ENCODE measurements at places on chromosomes 1 and 21.
A peak's percentile ranks its signal among the peaks of the same experiment; 100 is the strongest.

- peak; percentile 32 for DNase-seq
These were observed 11.8 kb upstream of the FASLG start for GRCh38 chr1:172647110-172647564.

GRCh38 chr1:224745394-224745793 is 129.3 kb downstream of the CNIH3 start:
- DNase-seq: no peak

DNA sequence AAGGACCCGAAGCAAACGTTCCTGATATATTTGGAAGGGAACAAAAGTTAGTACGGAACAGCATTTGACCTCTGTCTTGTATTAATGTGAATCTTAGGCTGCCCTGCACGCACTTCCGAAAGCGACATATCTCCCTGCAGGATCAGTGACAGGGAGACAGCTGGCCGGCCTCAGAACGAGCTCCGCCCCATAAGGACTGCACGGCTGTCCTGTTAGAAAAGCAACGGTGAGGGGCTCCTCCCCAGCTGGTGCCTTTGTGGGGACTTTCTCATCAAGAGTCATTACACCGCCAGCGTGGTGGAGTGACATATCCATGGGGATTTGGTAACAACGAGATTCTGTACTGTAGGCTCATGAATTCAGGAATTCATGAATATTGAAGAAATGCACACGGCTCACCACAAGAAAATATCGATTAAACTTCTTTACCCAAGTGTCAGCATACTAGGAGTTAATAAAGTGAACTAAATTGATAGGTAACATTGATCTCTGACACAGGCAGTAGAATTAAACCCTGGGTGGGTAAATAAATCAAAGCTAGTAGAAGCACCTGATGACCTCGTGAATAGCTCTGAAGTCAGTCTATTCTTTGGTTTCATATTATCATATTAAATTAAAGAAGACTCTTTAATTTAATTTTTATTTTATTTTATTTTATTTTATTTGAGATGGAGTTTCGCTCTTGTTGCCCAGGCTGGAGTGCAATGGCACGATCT is 8.1 kb upstream of the GREM2 start:
- DNase-seq: no peak

DNA sequence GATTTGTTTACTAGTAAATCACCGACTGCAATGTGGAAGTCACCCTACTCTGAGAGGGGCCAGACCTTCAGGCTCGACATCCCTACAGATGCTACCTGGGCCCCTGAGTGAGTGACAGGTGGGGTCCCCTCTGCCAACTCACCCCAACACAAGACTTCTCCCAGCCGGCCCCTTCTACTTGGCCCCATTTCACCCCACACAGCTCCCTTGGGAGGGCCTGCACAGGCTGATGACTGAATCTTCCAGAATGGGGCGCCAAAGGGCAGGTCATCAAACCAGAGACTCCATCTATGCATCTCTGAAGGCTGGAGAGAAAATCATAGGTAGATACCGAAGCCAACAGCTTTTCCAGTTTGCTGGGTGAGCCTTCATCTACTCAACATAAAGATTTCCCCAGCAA is 9.4 kb upstream of the S100A8 start:
- no peak for DNase-seq

GRCh38 chr1:175887981-175888428 is 144.6 kb upstream of the TNR start:
- DNase-seq: peak; percentile 4

- no peak for DNase-seq
These were observed 708 bp downstream of the CDA start for GRCh38 chr1:20589331-20590278.

DNA sequence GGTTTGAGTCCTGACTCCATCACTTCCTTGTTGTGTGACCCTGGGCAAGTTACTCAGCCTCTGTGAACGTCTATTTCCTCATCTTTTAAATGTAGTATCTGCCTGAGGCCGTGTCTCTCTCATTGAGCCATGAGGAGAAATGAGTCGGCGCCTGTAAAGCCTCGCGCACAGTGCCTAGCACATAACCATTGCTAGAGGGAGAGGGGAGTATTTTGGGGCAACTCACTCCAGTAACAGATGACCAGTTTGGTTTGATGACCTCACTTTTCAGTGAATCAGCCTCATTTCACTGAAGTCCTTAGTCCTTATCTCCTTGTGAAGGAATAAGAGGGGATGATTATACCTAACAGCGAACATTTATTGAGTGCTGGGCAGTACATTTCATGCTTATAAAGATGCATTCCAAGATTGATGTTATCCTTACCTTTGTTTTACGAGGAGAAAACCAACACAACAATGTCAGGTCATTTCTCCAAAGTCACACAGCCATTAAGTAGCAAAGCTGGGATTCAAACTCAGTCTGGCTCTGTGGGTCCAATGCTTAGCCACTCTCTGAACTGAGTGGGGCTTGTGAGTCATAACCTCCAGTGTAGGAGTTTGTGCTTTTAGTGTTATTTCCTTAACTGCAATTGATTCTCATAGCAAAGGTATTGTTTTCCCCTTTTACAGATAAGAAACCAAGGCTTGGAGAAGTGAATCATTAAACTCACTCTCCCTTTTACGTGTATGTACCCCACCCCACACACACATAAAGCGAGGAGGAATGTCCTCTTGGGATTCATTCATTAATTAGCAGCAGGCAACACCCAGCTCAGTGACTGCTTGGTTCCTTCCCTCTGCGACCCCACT is 25.9 kb downstream of the KCNC4 start:
- no peak for DNase-seq

- DNase-seq: no peak
These were observed 34.7 kb upstream of the L1TD1 start for GRCh38 chr1:62159940-62160348.

- no peak for DNase-seq
These were observed 3.2 kb upstream of the LAPTM5 start for GRCh38 chr1:30760596-30761324.

DNA sequence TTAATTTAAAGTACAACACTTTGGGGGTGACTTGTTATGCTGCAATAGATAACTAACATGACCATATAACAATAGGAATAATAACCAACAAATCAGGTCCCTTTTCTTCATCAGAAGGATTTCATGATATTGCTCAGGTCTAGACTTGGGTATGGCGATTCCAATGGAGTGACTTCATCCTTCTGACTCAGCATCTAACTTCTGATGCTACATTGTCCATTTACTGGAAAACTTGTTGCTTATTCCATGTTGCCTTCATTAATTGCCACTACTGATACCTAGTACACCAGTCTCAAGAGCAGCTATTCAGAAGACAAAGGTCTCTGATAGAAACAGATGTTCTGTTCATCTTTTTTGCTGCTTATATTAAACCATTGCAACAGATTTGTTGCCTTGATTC is 324.3 kb downstream of the TGFB2 start:
- DNase-seq: no peak

DNA sequence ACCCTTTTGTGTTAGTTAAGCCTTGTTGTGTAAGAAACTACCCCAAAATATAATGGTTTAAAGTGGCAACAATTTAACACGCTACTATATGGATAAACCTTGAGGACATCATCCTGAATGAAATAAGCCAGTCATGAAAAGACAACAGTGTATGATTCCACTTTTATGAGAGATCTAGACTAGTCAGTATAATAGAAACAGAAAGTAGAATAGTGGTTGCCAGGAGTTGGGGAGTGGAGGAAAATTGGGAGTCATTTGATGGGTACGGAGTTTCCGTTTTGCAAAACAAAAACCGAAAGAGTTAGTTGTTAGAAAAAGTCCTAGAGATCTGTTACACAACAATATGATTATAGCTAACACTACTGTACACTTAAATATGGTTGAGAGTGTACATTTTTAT is 16.0 kb upstream of the CHIA start:
- DNase-seq: peak; percentile 16

DNA sequence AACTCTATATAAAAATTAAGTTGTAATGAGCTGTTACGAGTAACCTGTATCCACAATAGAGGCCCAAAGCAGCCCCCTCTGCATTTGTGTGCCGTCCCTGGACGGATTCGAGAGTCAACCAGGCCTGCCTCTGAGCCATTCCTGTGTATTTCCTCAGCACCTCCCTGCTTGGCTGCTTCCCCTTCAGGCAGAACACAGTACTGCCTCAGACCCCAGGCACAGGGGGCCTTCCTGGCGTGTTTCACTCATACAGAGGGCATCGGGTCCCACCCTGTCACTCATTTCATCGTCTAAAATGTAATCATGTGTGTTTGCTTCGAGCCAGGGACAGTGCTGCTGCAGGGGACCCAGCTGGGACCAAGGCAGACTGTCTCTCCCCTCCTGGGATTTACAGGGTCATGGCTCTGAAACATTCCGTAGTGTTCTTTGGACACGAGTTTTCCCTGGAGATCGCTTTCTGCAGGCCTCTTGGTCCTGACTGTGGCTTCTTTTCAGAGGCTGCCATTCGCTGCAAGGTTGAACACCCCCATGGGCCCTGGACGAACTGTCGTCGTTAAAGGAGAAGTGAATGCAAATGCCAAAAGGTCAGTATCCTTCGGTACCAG is 19.4 kb downstream of the LGALS8 start:
- no peak for DNase-seq

GRCh38 chr1:172393354-172393753 is 27.1 kb upstream of the C1orf105 start:
- DNase-seq: no peak

- DNase-seq: no peak
These were observed 21.2 kb upstream of the OTUD3 start for GRCh38 chr1:19861034-19861433.

GRCh38 chr1:17799642-17800041 is 44.5 kb downstream of the ACTL8 start:
- no peak for DNase-seq

GRCh38 chr1:162147760-162148159 is 78.3 kb downstream of the NOS1AP start:
- DNase-seq: no peak

DNA sequence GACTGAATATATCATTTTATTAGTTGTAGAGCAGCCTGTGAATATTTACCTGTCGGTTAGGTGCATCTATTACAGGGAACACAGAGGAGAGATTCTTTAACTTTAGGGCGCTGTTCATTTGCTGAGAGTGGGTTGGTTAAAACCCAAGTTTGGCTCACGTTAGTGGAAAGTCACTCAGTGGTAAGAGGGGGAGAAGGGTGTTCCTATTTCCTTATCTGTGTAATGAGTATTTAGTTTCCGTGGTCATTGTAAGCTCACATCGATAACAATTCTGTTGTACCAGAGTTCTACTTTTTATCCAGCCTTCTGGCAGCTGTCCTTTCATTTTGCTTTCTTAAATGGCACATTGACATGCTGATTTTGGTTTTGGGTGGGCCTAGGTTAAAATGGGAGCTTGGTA is 773.2 kb upstream of the ADAMTS5 start:
- no peak for DNase-seq

DNA sequence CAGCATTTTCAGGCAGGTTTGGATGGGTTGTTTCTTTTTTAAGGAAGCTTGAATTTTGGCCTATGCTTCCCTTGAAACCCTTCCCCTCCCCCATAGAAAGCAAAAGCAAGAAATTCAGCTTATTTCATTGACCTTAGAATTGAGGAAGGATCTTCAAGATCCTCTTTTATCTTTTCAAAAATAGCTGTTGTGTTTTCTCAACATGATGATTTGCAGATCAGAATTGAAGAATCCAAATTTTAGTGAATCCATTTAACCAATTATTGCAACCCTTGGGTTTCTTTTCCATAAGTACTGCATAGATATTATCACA is 73.7 kb downstream of the LRRC8C start:
- peak; percentile 13 for DNase-seq

DNA sequence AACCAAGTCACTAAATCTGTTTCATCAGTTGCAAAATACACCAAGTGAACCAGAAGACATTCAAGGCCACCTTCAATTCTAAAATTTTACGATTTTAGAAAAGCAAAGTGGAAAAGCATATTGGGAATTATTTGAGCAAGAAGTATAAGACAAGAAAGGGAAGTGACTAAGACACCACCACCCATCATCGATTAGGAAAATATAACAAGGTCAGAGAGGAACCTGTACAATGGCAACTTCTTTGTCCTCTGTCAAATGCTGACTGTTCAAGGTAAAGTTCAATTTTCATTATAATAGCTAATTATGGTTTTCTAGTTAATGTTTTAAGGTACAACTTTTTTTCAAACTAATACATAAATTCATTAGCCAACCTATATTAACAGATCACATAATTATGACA is 10.8 kb downstream of the FRRS1 start:
- no peak for DNase-seq
